CD4-positive, alpha-beta T cell treated with Interleukin-1 beta for 1 hour (primary cell): ENCODE measurements at places on chromosomes 12 and 14.

- no peak for DNase-seq
These were observed 38.1 kb downstream of the ETV6 start for GRCh38 chr12:11687528-11687927.

DNA sequence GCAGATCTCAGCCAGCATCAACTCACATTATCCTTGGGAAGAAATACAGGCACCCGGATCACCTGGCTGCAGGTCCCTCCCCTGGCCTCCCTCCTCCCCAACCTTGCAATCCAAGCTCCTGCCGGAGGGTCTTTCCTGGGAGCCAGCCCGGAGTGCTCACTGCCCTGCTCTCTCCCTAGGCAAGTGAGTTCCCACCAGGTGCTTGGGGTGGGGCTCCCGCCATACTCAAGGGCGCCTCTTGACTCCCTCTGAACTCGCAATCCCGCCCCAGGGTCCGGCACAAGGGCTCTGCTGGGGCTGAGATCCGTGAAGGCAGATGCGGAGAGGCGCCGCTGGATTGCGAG, 1.2 kb upstream of the CEP170B start:
- no peak for DNase-seq

- DNase-seq = no peak
These were observed 13.4 kb upstream of the TTC7B start for GRCh38 chr14:90829677-90830076.

GRCh38 chr12:122855928-122856831, 20.9 kb downstream of the HIP1R start:
- DNase-seq = no peak

GRCh38 chr12:25500651-25501050, 52.4 kb downstream of the LMNTD1 start:
- DNase-seq = no peak

- no peak for DNase-seq
These were observed 26.9 kb downstream of the JAG2 start for GRCh38 chr14:105141486-105142281.
